Fibroblast of skin of right biceps (primary cell): ENCODE measurements at places on chromosomes 6 and 20.

- DNase-seq, result no peak
Measured at GRCh38 chr6:33952016-33952415, 148.2 kb upstream of the MLN start.

- no peak for DNase-seq
Measured at GRCh38 chr6:144211160-144211559, 60.8 kb downstream of the STX11 start.

DNA sequence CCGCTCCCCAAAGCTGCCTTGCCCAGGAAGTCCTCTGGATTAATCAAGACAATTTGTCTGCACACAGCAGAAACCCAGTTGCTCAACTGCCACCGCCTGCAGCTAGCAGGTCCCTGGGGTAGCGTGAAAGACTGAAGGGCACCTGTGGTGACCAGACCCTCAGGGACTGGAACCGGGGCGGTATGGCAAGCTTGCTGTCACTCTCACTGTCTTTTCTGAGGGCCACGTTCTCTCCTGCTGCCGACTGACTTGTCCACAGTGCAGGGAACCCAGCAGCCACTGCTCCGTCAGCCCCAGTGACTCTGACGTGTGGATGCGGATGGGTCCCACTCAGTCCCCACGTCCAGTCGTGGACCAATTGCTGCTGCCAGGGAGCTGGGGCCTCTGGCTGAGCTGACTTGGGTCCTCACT, 72.8 kb upstream of the PMEPA1 start:
- no peak for DNase-seq

- peak; percentile 39 for DNase-seq
Measured at GRCh38 chr6:13496513-13497190, 9.3 kb upstream of the GFOD1 start.

- DNase-seq, result no peak
Measured at GRCh38 chr6:138598562-138599173, 99.4 kb upstream of the NHSL1 start.

DNA sequence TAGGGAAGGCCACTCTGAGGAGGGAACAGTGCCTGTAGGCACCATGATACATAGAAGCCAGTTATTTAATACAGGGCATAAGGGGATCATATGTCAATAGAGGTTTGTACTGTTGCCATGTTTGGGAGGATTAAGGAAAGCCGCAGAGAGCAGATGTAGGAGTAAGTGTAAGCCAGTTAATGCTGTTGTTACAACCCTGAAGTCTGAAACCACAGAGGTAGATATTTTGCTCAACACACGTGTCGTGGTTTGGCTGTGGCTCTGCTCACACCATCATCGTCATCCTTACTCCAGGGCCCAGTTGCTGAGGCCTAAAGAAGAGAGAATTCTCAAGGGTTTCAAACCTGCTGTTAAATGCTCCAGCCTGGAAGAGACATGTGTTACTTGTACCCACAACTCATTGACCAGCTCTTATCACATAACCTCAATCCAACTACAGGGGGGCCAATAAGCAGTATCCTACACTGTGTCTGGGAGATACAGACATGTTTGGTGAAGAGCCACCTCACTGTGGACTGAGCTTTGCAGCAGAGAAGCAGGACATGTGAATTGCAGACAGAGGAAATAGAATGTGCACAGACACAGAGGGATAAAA, 31.0 kb upstream of the PSMF1 start:
- no peak for DNase-seq

- DNase-seq, result no peak
Measured at GRCh38 chr6:43932259-43933147, 162.5 kb downstream of the VEGFA start.

GRCh38 chr6:63441266-63441956, 121.6 kb upstream of the LGSN start:
- no peak for DNase-seq

- peak; percentile 91 for DNase-seq
Measured at GRCh38 chr6:135576055-135576454, 78.5 kb upstream of the AHI1 start.

GRCh38 chr6:137208279-137208678, 10.9 kb downstream of the IFNGR1 start:
- DNase-seq, result no peak

- no peak for DNase-seq
Measured at GRCh38 chr6:43336382-43336781, 27.8 kb upstream of the CRIP3 start.

GRCh38 chr6:132960720-132961119, 146.4 kb downstream of the RPS12 start:
- DNase-seq, result peak; percentile 23

- peak; percentile 25 for DNase-seq
Measured at GRCh38 chr20:15475483-15475882, 1097.8 kb downstream of the KIF16B start.

DNA sequence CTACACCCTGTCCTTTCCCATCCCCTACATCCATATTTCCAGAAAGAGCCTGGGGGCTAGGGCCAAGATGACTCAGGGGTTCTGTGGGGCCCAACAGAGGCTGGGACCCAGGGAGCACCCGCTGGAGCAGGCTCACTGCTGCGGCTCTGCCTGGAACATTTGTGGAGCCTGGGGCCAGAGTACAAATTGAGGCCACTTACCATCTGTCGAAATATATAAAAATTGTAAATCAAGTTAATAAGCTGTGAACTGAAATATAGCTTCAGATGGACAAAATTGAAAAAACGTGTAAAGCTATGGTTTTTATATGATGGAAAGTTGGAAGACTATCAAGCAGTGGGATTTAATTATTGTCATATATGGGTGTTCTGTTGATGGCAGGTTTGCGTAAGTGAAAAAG, 82.9 kb upstream of the ATXN1 start:
- peak; percentile 40 for DNase-seq

DNA sequence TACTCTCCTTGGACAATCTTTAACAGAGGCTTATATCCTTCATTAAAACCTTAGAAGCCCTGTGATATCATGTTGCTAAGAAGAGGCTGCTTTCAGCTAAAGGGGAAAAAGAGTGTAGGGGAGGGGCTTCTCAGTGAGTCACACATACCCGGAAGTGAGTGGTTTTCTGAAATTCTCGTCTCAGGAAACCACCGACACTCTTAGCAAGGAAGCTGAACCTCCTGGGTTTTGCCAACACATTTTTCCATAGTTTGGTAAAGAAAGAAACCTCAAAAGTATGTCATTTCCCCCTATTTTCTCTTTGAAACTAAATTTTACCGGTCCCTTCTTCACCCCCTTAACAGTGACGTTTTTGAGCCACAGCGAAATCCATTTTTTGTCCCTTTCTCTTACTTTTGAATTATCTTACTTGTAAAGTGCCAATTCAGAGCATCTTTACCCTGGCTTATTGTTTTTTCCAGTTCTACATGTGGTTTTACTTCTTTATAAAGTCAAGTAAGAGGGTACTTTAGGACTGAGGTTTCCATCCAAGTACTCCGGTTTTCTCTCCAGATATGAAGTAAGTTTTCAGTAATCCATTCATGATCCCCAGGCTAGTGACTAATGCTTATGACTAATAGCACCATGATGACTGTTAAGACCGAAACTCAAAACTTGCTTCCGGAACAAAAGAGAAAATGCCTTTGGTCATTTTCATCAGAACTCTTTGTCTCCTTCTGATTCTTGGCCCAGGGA, 219.3 kb downstream of the ARHGAP18 start:
- peak; percentile 98 for DNase-seq

GRCh38 chr20:6699921-6700562, 67.4 kb upstream of the BMP2 start:
- DNase-seq, result no peak
